ENCODE measurements at places on chromosomes 5 and 9.

DNA sequence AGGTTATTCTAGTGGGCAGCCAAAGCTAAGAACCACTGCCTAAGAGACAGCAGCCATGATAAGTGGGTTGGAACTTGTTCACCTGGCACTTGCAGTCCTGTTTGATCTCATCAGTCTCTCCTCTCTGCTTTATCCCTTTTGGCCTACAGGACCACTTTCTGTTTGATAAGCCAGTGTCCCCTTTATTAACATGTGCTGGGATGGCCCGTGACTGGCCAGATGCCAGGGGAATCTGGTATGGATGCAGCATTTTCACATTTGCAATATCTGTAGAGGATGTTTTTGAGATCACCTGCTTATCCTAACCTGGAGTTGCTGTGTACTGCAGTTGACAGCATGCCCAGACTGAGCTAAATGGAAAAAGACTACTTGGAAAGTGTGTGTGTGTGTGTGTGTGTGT lies 23.6 kb downstream of the CKMT2 start:
- no peak for DNase-seq

DNA sequence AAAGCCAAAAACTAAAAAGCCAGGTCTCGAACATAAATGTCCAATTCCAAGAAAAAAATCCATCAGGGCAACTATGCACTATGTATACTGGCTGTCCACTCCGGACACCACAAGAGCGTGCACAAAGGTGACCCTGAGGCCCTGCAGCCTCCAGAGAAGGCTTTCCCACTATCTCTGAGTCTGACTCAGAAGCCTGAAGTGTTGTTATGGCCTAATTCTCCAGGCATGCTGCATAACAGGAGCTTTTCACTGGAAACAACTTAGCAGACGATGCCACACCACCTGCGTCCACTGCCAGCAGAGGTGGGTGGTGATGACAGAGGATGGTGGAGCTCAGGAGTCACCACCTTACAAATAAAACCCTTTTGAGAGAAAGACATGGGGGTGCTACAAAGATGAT lies 63.7 kb downstream of the HABP4 start:
- no peak for DNase-seq

DNA sequence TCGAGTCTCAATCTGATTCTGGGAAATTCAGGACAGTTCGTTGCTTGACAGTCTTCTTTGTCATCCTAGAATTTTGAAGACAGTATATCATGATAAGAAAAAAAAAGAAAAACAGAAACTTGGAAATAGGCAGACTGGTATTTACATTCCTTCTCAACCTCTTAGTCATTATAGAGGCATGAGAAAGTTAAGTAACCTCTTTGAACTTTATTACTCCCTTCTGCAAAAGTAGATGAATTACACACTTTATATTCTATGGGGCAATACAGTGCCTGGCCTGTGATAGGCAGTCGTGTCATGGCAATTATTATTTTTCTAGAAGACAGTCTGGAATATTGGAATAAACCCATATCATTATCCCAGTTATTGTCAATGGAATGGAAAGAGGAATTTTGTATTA lies 828.9 kb downstream of the TLR4 start:
- DNase-seq: no peak

DNA sequence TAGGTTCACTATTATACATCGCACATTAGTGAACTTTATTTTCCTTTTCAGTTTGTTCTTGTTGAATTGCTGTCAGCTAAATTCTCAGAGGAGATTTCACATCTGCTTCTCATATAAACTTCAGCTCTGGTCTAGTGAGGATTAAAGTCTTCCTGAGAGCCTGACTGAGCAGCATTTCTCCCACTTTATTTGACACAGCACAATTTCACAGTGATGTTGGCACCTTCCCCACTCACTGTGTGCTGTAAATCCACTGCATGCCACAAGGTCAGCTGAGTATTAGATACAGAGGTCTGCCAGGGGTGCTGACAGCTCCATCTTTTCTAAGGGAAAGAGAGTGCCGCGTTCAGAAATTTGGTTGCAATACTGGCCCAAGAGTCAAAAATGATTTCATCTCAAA lies 567.4 kb downstream of the PRR16 start:
- DNase-seq: no peak

DNA sequence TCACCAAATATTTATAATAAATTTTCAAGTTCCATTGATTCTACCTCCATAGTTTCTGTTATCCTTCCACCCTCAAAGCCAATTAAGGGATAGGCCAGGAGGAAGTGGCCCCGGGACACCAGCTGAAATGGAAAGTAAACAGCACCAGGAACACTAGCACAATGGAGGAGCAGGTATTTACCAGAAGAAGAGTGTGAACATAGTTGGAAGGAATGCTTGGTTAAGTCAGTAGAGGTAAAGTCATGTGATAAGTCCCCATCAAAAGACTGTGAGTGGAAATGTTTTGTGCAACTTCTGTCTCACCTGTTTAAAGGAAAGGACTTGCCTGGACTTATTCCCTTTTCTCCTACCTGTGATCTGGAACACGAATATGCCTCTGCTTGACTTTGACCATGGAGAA lies 146.7 kb upstream of the RAI14 start:
- DNase-seq: no peak

- no peak for DNase-seq
These were observed 69.6 kb upstream of the ATP10B start for GRCh38 chr5:160921423-160922285.

DNA sequence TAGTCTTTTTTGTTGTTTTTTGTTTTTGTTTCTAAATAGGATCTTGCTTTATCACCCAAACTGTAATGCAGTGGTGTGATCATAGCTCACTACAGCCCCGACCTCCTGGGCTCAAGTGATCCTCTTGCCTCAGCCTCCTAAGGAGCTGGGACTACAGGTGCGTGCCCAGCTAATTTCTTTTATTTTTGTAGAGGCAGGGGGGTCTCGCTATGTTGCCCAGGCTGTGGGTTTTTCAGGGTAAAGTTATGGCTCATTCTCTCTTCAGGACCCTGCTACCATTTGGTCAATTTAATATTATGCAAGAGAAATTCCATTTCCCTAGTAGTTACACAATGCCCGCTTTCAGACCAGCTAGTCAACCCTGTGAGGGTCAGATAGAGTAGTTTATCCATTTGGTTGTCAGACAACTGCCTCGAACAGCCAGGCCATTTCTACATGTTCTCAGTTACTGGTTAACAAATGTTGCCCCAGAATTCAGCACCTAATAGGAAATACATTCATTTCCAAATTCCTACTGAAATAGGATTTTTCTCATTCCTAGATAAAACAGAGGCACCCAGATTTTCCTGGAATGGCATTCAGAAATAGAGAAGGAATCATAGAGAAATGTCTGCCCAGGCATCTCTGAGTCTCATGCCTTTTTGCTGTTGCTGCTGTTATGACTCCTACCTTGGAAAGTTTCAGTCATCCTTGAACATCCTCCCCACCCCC lies 6.4 kb upstream of the GLIS3 start:
- no peak for DNase-seq

DNA sequence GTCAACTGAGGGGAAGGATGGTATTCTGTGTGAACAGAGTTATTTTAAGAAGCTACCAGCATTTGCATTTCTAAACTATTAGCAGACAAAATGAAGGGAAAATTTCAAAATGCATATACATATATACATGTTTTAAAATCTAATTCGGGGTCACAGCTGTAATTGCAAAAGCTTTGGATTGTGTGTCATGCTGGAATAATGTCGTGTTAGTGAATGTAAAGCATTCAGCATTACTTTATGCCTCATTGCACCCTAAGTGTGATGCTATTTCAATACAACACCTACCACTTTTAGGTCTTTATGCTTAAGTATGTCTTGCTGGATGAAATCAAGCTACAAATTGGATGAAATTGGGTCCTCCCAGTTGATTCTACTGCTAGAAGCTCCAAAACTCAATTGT lies 687.6 kb upstream of the MEF2C start:
- DNase-seq: no peak

- DNase-seq: no peak
These were observed 10.5 kb upstream of the NACC2 start for GRCh38 chr9:136105398-136106135.

DNA sequence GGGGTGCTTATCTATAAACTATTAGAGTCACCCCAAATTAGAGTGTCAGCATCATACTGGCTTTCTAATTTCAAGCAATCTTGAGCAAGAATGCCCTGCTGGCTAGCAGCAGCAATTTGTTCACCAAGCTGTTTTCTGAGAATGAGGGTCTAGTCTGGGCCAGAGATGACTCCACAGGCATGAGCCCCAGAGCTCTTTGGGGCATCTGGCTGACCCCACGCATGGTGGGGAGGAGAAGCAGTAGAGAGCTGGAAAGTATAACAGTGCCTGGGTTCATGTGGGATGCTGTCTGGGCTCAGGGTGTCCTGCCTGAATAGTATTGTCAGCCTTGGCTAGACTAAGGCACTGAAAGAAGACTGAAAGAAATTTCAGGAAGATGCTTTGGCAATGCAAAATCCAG lies 64.9 kb downstream of the C6 start:
- no peak for DNase-seq

- DNase-seq: no peak
These were observed 121.9 kb downstream of the CDH18 start for GRCh38 chr5:19866090-19866450.

DNA sequence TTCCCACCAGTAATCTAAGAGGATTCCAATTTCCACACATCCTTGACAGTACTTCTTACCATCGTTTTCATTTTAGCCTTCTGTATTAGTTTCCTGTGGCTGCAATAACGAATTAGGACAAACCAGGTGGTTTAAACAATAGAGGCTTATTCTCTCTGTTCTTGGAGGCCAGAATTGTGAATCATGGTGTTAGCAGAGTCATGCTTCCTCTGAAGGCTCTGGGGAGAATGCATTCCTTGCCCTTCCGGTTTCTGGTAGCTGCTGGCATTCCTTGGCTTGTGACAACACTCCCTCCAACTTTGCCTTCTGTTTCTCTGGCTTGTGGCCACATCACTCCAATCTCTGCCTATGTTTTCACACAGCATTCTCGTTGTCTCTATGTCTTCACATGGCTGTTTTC lies 23.5 kb downstream of the RIGI start:
- DNase-seq: no peak

DNA sequence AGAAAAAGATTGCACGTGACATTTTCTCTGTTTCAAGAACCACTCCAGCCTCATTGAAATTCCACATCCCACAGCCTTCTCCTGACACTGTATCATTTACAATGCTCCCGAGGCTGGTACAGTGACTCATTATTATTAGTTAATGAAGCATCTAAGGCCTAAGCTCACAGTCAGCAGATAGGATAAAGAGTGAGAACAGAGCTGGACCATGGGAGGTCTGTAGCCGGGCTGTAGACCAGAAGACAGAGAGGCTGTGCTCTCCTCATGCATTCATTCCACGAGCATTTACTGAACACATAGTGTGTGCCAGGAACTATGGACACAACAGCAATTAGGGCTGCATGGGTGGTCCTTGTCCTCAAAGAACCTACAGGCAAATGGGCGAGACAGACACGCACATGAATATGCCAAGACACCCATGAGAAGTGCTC lies 47.3 kb upstream of the GALNT10 start:
- no peak for DNase-seq

GRCh38 chr9:135186248-135187164 lies 99.0 kb downstream of the OLFM1 start:
- peak; percentile 76 for DNase-seq

- DNase-seq: peak; percentile 20
These were observed 564.7 kb downstream of the PDE4D start for GRCh38 chr5:59328709-59329296.

DNA sequence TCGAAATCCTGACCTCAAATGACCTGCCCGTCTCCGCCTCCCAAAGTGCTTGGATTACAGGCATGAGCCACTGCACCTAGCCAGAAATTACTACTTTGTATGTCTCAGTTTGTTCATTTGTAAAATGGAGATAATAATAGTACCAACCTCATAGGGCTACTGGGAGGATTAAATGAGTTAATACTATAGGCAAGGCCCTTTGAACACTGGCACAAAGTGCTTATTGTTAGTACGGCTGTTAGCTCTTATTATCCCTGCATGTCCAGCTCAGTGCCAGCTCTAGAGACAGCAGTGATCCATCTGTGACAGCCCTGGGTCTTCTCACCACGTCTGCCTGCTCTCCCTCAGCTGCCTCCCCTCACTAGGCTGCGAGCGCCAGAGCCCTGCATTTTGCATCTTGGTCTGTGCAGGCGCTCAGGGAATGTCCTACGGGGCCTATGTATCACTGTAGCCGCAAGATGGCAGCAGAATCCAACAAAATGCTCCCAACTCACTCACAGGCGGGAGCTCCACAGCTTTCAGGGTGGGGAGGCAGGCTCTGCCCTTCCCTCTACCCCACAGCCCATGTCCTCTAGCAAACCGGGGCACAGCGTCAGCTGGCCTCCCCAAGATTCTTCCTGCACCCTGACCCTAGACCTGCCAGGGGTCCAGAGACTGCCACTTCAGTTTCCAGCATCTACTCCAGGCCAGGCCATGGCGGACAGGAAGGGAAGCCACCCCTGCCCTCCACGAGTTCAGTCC lies 17.7 kb upstream of the AKNA start:
- peak; percentile 85 for DNase-seq

DNA sequence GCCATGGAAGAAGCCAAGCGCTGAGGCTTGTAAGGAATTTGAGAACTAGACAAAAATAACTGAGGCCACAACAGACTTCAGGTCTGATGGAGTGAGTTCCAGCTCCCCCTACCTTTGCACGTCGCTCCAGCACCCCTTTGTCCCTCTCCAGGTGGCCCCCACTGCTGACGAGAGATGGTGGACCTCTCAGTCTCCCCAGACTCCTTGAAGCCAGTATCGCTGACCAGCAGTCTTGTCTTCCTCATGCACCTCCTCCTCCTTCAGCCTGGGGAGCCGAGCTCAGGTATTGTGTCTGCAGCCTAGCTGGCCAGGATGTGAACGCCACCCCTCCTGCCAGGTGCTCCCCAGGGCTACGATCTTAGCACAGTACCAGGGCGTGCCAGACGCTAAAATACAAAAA lies 5.2 kb downstream of the BTNL9 start:
- DNase-seq: no peak
